G401 (cell line): ENCODE measurements at places on chromosomes 3 and 15.

DNA sequence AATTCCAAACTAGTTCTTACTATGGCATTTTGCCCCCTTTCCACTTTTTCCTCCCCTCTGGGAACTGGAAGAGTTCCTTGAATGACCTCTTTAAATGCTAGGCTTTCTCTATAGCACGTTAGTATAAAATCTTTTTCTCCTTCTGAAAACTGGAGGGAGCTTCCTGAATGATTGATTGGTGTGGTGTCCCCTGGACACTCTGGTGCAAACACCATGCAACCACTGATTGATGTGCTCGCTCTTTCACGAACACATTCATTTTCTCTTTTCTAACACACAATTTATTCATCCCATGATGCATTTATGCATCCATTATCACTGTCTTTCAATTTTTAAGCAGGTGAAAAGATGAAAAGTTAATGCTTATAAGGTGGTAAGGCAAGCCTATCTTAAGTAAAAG is 159.1 kb upstream of the NANOGP8 start:
- DNase-seq, result no peak

- no peak for DNase-seq
Measured at GRCh38 chr3:111904376-111905241, 45.5 kb downstream of the PHLDB2 start.

GRCh38 chr3:124800511-124801258 is 70.4 kb downstream of the UMPS start:
- DNase-seq, result peak; percentile 77

DNA sequence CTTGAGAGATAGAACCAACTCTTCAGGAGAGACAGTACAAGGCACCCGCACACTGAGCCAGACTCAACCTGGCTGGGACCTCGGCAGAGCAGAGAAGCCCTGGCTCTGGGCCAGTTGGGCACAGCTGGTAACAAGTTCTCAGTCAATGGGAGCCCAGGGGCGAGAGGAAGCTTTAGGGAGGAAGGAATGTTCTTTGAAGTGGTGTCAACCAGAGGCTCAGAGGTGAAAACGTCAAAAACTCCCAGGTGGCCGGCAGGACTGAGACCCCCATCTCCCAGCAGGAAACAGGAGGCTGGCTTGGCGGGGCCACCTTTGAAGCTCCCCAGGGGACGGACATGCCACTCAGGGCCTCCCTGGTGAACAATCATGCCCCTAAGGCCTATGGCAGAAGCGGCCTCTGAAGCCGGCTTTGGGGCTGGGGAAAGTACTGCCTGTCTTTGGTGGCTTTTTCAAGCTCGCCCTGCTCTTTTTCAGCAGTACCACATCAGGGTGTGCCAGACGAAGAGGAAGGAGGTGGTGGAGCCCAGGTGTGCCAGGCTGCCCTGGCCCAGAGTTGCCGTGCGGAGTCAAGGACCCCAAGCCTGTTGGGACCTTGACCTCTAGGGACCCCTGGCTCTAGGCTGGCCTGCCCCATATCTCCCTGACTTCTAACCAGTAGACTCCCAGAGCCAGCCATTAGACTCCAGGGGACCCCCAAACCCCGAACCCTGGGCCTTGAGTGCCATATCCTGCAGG is 16.7 kb upstream of the TBC1D21 start:
- DNase-seq, result no peak

DNA sequence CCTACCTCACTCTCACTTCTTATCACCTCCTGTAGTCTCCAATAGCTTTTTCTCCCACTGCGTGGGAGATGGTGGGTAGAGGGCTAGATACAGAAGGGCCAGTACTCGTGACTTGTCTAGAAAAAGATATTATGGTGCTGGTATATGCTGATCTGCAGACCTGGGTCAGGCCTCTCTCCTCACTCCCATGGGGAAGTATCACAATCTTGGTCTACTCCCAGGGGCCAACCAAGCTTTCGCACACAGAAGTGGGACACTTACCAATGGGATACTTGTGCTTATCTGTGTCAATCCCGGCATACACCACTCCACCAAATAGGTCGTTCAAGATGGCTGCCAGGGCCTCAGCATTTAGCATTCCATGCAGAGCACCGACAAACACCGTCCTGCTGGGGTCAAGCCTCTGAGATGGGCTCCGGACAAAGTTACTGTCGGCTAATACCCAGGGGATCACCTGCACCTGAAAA is 9.0 kb upstream of the RPS17 start:
- no peak for DNase-seq

DNA sequence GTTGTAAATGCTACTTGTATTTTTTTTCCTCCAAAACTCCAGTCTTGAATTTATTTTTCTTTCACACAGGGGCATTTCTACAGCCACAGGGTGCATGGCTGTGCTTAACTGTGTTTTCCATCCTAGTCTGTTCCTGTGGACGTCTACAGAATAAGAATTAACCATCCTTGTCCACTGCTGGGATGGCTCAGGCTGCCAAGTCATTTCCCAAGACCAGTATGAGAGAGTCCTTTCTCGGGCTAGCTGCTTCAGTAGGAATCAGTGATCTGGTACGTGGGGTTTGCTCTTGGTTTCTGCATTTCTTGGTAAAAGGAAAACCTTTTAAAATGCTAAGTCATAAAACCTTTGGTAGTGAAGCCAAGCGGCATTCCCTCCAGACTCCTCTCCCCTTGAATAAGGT is 29.8 kb downstream of the CHDH start:
- peak; percentile 33 for DNase-seq

DNA sequence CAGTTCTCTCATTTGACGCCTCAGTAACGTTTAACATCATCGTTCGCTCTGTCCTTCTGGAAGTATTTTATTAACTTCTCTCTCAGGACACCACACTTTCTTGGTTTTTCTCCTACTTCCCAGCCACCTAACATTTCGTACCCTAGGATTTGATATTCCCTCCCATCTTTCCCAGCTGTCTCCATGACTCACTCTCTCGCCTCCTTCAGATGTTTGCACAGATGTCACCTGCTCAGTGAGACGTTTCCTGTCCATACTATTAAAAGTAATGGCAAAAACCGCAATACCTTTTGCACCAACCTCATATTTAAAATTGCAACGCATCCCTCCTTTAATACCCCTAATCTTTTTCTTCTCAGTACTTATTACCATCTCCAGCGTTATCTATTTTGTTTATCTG is 62.1 kb upstream of the SPRED1 start:
- no peak for DNase-seq

- DNase-seq, result no peak
Measured at GRCh38 chr3:185207931-185208746, 45.7 kb downstream of the EHHADH start.

DNA sequence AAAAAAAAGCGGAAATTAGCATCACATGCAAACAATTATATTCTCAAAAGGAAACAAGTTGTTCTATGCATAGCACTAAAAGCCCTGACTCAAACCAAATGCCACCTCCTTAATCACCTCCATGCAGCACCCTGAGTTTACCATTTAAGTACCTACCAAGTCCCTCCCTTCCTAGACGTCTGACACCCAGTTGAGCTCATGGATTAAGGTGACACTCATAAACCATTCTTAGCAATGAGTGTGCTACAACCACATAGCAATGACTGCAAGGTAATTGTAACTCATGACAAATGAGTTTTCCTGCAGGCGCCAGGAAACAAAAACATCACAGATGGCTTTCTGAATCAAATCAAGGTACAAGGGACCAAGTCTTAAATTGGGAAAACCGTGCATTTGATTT is 32.0 kb downstream of the WWTR1 start:
- DNase-seq, result no peak

- DNase-seq, result no peak
Measured at GRCh38 chr15:101501703-101502373, 12.3 kb upstream of the PCSK6 start.

- no peak for DNase-seq
Measured at GRCh38 chr3:163572856-163573255, 1505.4 kb downstream of the SI start.

GRCh38 chr15:61671736-61672135 is 388.5 kb downstream of the VPS13C start:
- no peak for DNase-seq

- no peak for DNase-seq
Measured at GRCh38 chr15:67180514-67181191, 73.8 kb downstream of the AAGAB start.

- peak; percentile 32 for DNase-seq
Measured at GRCh38 chr3:3705090-3705775, 94.0 kb upstream of the LRRN1 start.

GRCh38 chr15:73700041-73700842 is 16.1 kb downstream of the CD276 start:
- DNase-seq, result peak; percentile 90

GRCh38 chr3:21294768-21295167 is 456.2 kb downstream of the ZNF385D start:
- no peak for DNase-seq
